ENCODE measurements at places on chromosomes 4 and X. TPM values are rescaled to one million over a fixed set of nuclear protein-coding genes. Genes with fewer than 3 reads are reported as not detected.
A peak's percentile ranks its signal among the peaks of the same experiment; 100 is the strongest.

DNA sequence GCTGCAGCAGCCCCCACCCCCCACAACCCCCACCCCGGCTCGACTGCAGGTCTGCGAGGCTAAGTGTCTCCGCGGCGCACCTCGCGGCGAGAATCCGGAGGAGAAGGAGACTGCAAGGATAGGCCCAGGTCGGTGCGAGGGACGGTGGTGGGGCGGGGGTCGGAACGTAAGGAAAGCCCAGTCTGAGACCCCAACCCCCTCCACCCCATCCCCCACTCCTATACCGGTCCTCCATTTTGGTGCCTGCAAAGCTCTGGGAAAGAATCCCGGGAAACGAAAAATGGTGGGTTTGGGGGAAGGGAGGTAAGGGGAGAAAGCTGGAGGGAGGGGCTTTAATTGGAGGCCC is 614 bp downstream of the BEX3 start:
- no peak for DNase-seq

GRCh38 chr4:81030981-81031791 is 678 bp downstream of the BMP3 start:
- DNase-seq = peak; percentile 74

GRCh38 chrX:69968950-69969349 is 80.8 kb downstream of the AWAT2 start:
- DNase-seq = no peak

DNA sequence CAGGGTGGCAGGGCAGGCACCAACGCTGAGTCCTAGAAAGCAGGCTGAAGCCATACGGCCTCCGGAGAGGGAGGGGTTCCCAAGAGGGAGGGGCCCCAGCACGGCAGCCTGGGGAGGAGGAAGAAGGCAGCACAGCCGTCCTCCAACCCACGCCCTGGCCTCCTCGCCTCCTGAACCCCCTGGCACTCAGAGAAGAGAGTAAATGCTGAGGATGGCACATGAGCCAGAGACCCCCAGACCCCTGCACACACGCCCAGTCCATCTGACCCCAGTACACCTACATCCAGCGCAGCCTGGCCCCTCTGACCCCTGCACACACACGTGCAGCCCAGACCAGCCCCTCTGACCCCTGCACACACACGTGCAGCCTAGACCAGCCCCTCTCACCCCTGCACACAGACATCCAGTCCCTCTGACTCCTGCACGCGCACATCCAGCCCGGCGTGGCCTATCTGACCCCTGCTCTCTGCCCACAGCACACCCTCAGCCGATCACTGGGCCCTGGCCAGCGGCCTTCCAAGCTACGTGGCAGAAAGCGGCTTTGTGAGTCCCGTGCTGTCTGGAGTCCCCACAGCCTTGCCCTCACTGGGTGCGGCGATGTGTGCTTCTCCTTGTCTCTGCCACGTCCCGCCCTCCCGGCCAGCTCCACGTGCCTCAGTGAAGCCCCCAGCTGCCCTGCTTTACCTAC is 18.5 kb downstream of the ATP5ME start:
- DNase-seq = peak; percentile 73

DNA sequence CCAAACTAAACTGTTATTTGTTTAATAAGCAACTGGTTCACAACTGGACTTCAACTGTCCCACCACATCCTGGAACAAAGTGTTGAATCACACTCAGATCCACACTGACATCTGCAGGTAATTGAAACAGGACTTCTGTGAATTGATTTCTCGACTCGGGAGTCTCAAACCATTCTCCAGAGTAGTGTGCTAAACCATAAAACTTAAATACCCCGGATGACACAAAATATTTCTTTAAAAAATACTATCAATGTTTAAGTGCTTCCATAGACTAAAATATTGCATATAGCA is 95.4 kb upstream of the PLAC1 start:
- no peak for DNase-seq

DNA sequence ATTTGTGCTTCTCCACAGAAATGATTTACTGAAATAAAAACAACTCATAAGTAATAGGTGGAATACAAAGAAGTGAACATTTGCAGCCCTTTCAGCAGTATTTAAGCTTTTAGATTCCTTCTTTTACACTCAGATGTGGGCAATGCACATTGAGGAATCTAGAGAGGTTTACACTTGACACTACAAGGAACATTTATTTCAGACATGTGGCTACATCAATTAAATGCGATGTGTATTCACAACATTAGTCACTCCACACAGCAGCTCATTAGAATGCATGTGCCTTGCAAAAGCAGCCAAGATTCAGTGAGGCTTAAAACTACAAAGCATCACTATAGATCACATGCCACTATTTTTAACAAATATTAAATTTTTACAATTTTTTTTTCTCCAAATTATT is 480.7 kb downstream of the INPP4B start:
- no peak for DNase-seq

- DNase-seq = no peak
These were observed 39.3 kb downstream of the HMX1 start for GRCh38 chr4:8832113-8832915.

GRCh38 chr4:47483745-47484144 is 1.3 kb upstream of the ATP10D start:
- no peak for DNase-seq

DNA sequence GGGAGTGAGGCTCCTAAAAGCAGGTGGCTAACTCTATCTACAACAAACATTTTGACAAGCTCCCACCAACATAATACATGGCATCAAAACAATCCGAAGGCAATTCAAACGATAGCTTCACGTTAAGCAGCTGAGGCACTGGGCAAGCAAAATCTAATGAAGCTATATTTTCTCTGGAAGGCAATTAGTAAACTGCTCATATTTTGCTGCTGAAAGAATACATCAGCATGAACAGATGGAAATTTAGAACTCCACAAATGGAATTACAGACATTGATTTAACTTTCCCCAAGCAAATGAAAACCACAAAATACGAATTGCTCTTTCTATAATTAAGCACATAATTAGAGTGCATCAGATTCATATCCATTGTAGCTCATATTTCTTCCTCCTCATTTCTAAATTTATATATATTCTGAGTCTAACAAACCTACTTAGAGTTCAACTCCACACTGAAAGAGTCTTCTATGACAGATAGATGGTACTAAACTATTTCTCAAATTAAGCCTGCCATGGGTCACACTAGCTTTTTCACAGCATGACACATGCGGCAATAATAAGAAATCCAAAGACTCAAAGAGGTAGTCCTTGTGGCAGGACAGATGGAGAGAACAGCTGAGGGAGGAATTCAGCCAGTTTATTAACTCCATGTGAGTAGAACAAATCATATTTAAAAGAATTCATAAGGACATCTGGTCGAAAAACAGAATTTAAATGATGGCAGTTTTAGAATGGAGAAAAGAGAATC is 305.4 kb downstream of the MAPK10 start:
- DNase-seq = no peak

GRCh38 chrX:37926700-37927099 is 79.3 kb upstream of the DYNLT3 start:
- no peak for DNase-seq

GRCh38 chr4:153383131-153383530 is 38.6 kb downstream of the MND1 start:
- DNase-seq = no peak

- no peak for DNase-seq
These were observed 265.4 kb downstream of the RAPGEF2 start for GRCh38 chr4:159368320-159368719.

DNA sequence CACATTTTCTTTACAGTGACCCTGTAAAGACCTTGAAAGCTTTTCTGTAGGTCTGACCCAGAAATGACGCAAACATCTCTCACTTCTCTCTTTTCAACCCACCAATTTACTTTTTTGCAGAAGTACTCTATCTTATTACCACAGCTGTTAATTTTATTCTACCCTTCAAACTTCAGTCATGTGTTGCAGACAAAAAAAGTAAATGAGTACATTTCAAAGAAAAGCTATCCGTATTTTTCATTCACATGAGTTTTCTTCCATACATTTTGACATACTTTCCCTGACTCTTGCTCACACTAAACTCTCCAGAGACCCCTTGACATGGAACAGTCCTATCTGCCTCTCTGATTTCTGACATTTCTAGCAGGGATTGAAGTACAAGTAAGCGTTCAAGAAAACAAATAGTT is 51.7 kb downstream of the SLC7A11 start:
- no peak for DNase-seq

- DNase-seq = no peak
These were observed 92.0 kb downstream of the IRF2 start for GRCh38 chr4:184382189-184382846.

DNA sequence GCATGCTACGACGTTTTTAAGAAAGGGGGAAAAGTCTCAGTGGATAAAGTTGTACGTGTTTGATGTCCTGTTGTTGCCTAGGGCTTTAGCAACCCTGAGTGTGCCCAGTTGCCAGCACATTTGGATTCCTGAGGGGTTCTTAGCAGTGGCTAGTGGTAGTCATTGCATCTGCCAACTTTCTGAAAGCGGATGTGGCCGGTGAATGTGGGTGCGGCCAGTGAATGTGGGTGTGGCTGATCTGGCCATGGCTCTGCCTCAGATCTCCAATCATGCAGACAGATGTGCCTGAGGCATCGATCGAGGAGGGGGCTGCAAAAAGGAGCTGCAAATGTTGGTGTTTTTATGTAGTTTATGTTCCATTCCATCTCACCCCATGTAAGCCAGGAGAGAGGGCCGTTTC is 41.5 kb upstream of the FAT1 start:
- DNase-seq = no peak

GRCh38 chr4:152605641-152606335 is 69.9 kb upstream of the FBXW7 start:
- DNase-seq = no peak

- no peak for DNase-seq
These were observed 562.3 kb upstream of the NDST4 start for GRCh38 chr4:115675719-115676118.

DNA sequence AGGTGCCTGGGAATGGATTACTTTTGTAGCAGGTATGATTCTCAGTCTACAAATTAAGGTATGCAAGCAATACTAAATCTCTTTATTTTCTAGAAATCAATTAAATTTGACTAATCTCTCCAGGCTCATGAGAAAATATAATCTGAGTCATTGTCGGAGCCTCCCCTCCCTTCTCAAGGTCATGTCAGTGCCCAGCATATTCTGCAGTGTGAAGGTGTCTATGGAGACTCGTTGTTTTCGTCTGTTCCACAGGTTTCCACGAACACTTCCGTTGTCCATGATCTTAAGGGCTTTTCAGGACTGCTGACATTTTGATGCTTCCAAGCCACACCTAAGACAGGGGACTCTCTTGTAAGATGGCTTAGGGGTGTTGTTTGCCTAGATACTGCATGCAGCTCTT is 56.6 kb upstream of the SCOC start:
- DNase-seq = no peak

GRCh38 chrX:135347381-135348016 is 38.2 kb downstream of the ETDC start:
- DNase-seq = no peak

DNA sequence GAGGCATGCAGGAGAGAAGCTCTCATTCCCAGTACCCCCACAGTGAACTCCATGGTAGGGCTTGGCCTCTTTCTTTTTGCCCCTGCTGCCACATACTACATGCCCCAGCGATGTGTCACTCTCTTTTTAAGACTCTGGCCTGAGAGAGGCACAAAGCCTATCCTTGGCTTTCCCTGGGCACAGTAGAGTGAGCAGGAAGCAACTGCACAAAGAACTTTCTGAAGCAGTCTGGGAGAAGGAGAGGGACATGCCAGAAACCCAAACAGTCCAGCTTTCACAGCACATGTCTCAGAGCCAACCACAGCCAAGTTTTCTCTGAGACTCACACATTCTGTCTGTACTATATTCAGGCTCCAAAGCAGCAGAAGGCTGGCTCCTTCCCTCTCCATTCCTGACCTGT is 7.9 kb upstream of the NALF2 start:
- DNase-seq = no peak

- DNase-seq = no peak
These were observed 5.1 kb downstream of the SETD7 start for GRCh38 chr4:139550724-139551429.

GRCh38 chr4:113919611-113920010 is 59.8 kb downstream of the ARSJ start:
- DNase-seq = no peak

DNA sequence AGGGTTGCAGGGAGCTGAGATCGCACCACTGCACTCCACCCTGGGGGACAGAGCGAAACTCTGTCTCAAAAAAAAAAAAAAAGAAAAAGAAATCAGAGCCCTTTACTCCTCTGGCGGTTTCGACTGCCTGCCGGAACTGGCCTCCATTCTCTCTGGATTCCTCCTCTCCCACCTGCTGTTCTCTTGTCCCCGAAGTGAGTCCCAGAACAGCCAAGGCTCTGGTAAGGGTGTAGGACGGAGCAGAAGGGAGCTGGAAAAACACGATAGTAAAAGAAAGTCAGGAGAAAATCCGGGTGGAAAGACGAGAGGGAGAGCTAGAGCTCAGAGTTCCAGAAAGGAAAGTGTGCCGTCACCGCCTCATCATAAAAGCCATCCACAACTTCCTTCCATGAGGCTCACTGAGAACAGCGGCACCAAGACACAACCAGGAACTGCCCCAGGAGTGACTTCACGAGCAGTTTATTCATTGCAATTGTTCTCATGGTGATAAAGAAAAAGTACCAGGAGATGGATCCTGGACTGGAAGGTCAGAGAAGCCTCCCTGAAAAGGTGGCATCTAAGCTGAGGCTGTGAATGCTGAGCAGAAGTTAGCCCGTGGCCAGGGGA is 12.3 kb downstream of the TLR3 start:
- DNase-seq = no peak

DNA sequence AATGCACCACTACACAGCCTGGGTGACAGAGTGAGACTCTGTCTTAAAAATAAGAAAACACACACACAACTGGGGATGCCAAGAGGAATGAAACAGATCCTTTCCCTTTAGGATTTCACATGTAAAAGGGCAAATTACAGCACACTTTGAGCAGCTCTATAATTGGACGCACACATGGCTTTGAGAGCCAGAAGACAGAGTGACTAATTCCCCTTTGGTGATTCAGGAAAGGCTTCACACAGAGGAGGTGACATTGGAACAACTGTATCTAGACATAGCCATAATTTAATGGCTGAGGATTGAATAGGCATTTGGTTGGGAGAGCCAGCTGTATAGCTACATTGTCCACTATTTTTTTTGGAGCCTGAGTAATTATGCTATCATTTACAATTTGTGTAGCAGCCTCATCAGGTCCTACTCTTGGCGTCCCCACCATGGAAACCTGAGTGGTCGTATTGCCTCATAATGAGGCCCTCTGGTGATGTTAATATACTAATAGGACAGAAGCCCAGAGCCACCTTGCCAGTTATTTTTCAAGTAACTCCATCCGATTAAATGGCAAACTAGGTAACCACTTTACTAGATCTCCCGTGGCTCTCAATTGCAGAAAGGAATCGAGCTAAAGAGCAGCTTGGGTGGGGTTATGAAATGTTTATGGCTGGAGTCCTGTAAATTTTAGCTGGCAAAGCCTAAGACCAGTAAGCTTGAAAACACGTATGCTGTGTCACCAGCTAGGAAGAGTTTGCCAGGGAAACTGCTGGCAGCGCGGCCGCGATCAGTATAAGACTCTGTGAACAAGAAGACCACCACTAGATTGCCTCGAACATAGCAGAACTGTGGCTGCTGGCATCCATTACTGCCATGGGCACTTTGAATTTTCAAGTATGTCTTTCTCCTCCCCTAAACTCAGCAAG is 8.5 kb upstream of the PPEF1 start:
- DNase-seq = no peak

Gene ZGRF1
- 7.3 TPM for polyA plus RNA-seq

Gene MAGEC1
- not detected for polyA plus RNA-seq

Gene GAGE12E
- not detected for polyA plus RNA-seq

Gene UCP1
- not detected for polyA plus RNA-seq

Gene OTC
- not detected for polyA plus RNA-seq

Gene CSAG3
- 1.3 TPM for polyA plus RNA-seq

Gene APBB2
- polyA plus RNA-seq = 5.1 TPM

Gene TMSB15C
- 1.1 TPM for polyA plus RNA-seq

Gene PRR32
- polyA plus RNA-seq = 0.13 TPM

Measured in spleen (tissue), 13 donors.